ENCODE measurements at places on chromosomes 2 and 18. TPM values are rescaled to one million over a fixed set of nuclear protein-coding genes. Genes with fewer than 3 reads are reported as not detected.

MORN2 gene
- 3.4 TPM for total RNA-seq

TTN gene
- total RNA-seq = 94.6 TPM

NXPH2 gene
- total RNA-seq = not detected

RNF144A gene
- 109 TPM for total RNA-seq

DNA sequence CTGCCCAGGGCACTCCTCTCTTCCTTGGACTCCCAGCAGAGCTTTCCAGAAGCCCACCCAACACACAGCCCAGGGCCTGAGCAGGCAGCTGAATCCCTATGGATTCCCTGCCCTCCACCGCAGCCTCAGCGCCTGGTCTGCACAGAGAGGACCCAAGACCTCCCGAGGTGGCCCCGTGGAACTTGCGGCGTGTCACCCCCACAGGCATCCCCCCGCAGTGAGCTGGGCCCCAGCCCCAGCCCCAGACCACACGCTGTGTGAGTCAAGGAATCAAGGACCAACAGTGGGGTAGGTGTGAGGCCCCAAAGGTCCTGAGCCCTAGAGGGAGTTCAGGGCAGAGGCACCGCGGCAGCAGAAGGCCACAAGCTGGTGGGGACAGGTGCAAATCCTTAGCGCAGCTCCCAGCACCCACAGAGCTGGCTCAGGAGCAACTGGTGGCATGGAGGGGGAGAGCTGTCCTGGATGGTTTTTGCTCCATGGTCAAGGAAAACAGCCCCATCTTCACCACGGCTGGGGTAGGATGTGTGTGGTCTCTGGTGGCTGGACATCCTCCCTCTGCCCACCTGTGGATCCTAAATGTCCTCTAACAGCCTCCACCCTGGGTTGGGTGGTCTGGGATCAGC lies 8.5 kb downstream of the HS6ST1 start:
- no peaks in the 10 kb centered on the region for H3K27me3 ChIP-seq
- H3K27ac ChIP-seq = peak overlapping the region; percentile 64
- H3K4me3 ChIP-seq = no peak overlapping the region
- H3K4me1 ChIP-seq = peaks cover 98% of the 10 kb centered on the region
- DNase-seq = no peak

DNA sequence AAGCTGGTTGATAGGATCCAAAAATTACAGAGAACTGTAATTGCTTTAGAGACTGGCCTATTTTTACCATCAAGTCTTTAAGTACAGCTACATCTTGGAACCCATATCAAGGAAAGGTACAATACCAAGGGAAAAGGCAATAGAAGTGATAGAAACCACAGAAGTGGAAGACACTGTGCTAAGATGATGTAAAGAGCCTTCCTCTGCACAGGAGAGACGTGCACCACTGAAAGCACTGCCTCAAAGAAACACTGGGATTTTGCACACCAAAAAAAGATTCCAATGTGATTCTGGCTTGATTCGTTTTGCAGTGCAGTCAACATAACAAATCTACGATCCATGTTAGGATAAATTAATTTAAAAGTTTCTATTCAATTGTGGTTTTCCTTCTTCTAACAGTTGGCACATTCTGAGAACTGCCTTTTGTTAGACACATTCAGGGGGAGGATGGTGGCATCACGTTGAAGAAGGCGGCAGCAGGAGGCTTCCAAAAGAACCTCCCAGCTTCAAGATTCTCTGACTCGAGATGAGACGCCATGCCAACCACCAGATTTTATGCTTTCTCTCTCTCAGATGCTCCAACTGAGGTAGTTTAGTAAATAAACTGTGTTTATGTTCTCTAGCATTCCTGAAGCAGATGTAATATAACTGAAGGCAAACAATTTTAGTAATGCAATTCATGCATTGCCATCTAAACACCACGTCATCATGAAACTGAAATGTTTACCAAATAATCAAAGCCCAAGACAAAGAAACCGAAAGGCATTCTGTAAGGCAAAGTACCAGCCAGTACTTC lies 102.9 kb downstream of the BCL2 start:
- no peaks in the 10 kb centered on the region for H3K27me3 ChIP-seq
- no peak overlapping the region for H3K27ac ChIP-seq
- DNase-seq = no peak
- no peaks in the 10 kb centered on the region for H3K36me3 ChIP-seq
- H3K4me1 ChIP-seq = no peaks in the 10 kb centered on the region

GRCh38 chr2:43521568-43521967 lies 74.3 kb downstream of the THADA start:
- H3K36me3 ChIP-seq = no peaks in the 10 kb centered on the region
- H3K27ac ChIP-seq = no peak overlapping the region
- H3K27me3 ChIP-seq = no peaks in the 10 kb centered on the region
- no peak overlapping the region for H3K4me3 ChIP-seq
- no peak for DNase-seq
- H3K4me1 ChIP-seq = peaks cover 38% of the 10 kb centered on the region

GRCh38 chr18:832085-832681 lies 20.1 kb upstream of the YES1 start:
- H3K4me3 ChIP-seq = no peak overlapping the region
- peak; percentile 28 for DNase-seq
- no peaks in the 10 kb centered on the region for H3K27me3 ChIP-seq
- no peak overlapping the region for H3K27ac ChIP-seq
- no peaks in the 10 kb centered on the region for H3K36me3 ChIP-seq

- DNase-seq = no peak
- H3K4me3 ChIP-seq = no peak overlapping the region
- H3K4me1 ChIP-seq = no peaks in the 10 kb centered on the region
- no peaks in the 10 kb centered on the region for H3K36me3 ChIP-seq
- H3K27me3 ChIP-seq = no peaks in the 10 kb centered on the region
Measured at GRCh38 chr2:163471947-163472346, 263.9 kb downstream of the FIGN start.

GRCh38 chr2:29615183-29615582 lies 306.2 kb downstream of the ALK start:
- H3K27me3 ChIP-seq = no peaks in the 10 kb centered on the region
- no peaks in the 10 kb centered on the region for H3K36me3 ChIP-seq
- no peak overlapping the region for H3K4me3 ChIP-seq
- H3K27ac ChIP-seq = no peak overlapping the region
- no peaks in the 10 kb centered on the region for H3K4me1 ChIP-seq

Data from body of pancreas (tissue), 4 donors.